SK-N-MC (cell line): ENCODE measurements at places on chromosomes 13 and 19.

DNA sequence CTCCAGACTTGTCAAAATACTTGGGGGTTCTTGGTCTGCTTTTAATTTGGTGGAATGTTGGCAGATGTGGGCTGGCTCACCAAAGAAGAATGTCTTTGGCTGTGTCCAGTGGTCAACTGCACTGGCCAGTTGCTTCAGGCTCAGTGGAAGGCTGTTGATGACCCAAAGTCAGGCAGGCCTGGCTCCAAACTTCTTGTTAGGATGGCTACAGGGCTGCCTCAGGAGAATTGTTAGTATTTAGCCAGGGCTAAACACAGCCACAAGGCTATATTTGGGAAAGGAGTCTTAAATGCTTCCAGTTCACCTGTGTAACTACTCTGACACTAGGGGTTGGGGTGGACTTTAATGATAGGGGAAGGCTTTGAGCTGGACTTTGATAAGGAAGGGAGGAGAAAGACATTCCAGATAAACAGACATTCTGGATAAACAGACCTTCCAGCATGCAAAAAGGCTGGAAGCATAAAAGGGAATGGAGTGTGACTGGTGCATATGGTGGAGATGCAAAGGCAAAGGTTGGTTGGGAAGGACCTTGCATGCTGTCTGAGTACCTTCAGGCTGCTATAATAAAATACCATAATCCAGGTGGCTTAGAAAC lies 116.8 kb downstream of the FOXO1 start:
- no peak for DNase-seq

DNA sequence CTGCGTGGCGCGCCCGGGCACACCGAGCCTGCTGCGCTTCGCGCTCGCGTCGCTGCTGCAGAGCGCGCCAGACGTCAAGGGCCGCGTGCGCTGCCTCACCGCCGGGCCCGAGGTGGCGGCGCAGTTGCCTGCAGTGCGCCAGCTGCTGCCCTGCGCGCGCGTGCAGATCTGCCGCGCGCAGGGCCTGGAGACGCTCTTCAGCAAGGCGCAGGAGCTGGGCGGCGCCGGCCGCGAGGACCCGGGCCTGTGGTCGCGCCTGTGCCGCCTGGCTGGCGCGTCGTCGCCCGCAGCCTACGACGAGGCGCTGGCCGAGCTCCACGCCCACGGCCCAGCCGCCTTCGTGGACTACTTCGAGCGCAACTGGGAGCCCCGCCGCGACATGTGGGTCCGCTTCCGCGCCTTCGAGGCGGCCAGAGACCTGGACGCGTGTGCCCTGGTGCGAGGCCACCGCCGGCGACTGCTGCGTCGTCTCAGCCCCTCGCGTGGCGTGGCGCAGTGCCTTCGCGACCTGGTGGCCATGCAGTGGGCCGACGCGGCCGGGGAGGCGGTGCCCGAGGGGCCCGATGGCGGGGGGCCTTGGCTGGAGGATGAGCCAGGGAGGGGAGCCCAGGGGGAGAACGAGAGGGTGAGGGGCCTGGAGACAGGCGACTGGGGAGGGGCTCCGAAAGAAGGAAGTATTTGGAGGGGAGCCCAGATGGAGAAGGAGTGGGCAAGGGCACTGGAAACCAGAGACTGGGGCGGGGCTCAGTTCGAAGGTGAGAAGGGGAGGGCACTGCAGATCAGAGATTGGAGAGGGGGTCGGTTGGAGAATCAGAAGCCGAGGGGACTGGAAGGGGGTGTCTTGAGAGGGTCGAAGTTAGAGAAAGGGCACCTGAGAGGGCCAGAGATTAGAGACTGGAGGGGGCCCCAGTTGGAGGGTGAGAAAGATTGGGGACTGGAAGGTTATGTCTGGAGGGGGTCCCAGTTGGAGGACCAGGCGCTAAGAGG lies 24.7 kb downstream of the ZSWIM9 start:
- no peak for DNase-seq

DNA sequence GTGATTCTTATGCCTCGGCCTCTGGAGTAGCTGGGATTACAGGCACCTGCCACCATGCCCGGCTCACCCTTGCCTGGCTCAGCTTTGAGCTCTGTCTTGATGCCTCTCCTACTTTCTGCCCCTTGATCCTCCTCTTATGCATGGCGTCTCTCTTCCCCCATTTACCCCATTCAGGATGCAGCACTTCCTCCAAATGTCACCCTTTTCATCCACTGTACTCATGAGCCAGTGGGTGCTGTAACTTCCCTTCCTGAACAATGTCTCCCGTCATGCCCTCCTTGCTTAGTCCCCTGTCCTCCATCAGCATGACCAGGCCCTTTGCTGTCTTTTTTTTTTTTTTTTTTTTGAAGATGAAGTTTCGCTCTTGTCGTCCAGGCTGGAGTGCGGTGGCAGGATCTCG lies 3.4 kb upstream of the SIGLEC9 start:
- DNase-seq, result no peak

DNA sequence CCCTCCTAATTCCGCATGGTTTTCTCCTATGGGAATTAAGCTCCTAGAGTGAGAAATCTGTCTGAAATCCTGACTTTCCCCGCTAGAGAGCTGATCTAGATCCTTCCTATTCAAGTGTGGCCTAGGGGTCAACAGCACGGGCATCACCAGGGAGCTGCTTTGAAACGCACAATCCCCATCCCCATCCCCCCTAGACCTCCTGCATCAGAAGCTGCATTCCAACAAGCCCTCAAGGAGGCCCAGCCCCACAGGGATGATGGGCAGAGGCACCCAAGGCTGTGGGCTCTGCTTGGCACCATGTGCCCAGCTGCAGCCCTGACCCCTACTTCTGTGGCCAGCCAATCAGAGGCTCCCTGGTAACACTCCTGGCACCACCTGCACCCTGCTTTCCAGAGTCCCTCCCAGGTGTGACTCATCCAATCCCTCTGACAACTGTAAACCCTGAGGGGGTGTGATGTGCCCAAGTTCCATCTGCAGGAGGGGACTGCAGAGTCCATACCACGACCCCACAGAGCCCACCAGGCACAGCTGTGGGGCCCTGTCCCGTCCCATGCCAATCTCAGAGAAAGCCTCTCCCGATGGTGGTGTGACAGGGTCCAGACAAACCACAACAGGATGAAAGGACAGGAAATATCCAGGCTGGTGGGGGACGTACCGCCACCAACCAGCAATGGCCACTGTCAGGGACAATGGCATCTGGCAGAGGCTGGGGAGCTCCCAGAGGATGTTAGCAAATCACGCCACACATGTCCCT lies 19.8 kb upstream of the SLC35E1 start:
- no peak for DNase-seq

DNA sequence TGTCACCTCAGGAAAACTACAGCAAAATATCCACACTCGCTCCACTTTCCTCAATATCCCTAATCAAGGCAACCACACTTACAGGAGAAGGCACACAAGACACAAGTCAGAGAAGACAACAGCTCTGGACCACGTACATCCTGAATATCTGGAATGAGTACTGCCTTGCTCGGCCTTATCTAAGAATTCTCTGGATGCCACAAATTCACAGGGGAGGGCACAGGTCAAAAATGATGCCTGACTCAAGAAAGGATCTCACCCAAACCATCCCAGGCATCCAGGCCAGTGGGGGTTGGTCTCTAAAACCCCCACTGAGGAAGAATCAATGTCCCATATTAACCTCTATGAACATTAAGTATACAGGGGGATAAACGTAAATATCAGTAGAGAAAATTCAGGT lies 29.9 kb downstream of the ATP7B start:
- no peak for DNase-seq

GRCh38 chr13:39870197-39870747 lies 214.8 kb downstream of the COG6 start:
- DNase-seq, result no peak

- peak; percentile 68 for DNase-seq
Observed at GRCh38 chr13:51500687-51501086, 47.9 kb upstream of the INTS6 start.

- no peak for DNase-seq
Observed at GRCh38 chr13:99648066-99648665, 146.9 kb downstream of the TM9SF2 start.

- no peak for DNase-seq
Observed at GRCh38 chr13:40792284-40793051, 3.1 kb downstream of the SLC25A15 start.

DNA sequence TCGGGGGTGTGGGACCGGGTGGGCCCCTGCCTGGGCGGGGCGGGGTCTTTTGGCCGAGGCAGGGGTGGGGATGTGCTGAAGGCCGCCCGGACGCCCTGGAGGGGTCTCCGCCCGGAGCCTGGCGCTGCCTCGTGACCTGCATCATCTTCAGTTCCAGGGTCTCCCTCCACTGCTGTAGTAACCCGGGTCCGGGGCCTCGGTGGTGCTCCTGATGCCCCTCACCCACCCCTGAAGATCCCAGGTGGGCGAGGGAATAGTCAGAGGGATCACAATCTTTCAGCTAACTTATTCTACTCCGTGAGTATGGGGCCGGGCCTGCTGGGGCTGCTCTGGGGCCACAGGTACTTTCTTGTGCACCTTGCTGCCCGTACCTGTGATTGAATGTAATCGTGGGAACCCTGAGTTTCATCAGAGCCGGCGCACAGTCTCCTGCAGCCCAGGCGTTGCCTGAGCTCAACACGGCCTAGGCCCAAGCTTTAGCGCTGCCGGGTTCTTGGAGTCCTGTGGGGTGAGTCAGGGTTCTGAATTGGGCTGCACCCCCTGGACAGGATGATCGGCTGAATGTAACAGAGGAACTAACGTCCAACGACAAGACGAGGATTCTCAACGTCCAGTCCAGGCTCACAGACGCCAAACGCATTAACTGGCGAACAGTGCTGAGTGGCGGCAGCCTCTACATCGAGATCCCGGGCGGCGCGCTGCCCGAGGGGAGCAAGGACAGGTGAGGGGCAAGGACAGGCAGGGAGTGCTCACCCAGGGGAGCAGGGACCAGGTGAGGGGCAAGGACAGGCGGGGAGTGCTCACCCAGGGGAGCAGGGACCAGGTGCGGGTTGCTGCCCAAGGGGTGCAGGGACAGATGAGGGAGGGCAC lies 10.5 kb downstream of the PEAK3 start:
- DNase-seq, result no peak

- peak; percentile 55 for DNase-seq
Observed at GRCh38 chr13:59679254-59679653, 484.5 kb downstream of the DIAPH3 start.

DNA sequence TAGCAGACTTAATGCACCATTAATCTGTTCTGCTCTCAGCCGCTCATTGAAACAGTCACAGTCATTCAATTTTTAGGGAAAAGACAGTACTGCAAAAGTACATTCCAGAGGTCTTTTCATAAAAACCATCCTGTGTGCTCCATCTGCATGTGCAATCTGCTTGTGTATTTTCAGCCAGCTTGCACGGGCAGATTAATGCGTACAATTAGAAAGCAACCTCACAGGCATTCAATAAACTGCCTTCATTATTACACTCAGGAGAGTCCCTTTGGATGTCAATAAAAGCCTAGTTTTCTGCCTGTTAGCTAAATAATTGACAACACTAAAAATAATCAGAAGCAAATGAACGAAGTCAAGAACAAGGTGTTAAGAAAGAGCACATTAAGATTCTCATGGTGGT lies 41.9 kb downstream of the EPSTI1 start:
- DNase-seq, result no peak

DNA sequence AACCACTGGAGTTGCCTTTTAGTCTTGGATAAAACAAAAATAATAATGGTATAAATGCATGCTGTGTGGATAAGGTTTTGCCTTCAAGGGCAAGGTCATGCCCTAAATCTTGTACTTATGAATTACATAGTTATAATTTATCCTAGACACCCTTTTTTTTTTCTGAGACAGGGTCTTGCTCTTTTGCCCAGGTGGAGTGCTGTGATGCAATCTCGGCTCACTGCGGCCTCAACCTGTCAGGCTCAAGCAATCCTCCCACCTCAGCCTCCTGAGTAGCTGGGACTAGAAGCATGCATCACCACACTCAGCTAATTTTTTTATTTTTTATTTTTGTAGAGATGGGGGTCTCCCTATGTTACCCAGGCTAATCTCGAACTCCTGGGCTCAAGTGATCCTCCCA lies 7.7 kb upstream of the DACT3 start:
- no peak for DNase-seq

- DNase-seq, result no peak
Observed at GRCh38 chr13:32378012-32378411, 49.9 kb downstream of the N4BP2L1 start.

DNA sequence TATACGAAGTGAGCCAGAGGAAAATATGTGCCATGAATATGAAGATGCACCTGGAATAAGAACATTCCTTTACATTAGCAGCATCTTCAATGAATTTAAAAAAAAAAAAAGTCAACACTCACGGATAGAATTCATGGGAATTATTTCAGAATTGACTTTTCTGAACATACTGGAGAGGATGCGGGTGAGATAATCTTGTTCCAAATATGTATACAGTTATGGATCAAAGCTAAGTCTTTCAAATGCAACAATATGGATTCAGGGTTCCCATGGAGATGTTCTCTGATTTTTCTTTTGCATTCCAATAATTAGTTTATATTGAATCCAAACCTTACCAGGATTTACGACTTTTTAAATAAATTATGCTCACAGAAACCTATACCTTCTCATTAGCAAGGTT lies 1660.7 kb downstream of the SLITRK1 start:
- no peak for DNase-seq

DNA sequence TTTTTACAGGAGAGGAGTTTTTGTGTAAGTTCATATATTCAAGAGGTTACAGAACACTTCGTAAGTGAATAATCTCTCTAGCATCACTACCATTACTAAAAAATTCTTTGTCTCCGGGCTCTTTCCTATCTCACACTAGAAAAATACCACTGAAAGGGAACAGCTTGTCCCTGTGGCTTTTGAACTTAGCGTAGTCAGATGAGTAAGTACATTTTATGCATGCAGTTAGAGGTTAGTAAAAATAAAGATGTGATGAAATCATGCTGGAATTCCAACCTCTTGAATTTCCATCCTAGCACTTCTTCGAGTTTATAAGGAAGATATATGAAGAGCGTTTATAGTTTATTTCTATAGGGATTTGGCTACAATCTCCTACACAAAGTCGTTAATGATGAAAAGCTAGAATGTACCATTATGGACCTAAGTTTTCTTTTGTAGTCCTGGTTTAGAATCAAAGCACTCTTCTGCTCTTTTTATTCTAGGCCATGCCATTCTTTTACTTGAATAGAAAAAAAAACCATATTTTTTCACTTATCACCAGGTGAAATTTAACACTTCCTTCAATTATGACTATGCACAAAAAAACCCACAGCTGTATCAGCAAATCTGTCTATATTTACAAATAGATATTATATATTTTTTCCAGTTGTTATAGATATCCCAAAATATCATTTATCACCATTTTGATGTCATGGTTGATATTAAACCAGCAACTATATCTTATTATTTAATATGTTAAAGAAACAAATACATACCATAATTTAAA lies 139.9 kb upstream of the PCDH9 start:
- DNase-seq, result peak; percentile 40
